ENCODE measurements at places on chromosomes 6 and 20. TPM values are rescaled to one million over a fixed set of nuclear protein-coding genes. Genes with fewer than 3 reads are reported as not detected.

DNA sequence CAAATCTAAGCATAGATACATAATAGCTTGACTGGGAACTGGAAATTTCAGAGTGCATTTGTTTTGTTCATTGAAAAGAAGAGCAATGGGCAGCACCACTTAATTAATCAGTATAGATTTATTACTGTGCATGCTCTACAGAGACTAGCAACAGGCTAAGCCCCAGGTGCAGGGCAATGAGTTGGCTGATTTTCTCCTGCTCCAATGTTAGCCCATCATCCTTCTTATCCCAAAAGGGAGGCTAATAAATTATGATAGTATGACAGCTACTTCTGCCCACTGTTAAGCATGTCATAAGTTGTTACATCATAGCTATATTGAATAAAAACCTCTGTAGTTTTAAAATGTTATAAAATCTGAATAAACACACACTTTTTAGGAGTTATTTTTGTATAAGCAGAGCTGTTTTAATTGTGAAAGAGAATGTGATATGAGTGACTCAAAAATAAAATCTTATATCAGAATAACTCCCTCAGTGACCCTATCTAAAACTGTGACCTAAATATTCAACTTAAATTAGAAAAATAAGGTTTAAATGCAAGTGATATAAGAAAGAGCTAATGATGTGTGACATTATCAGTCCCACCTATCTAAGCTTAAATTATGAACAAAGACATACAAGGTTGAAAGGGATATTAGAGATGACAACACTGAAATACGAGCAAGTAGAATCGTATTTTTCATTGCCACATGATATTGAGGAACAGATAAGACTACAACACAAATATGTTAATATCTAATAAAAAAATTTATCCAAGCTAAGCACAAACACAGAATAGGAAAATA, 967.3 kb upstream of the ADGRB3 start:
- DNase-seq: no peak

- peak; percentile 67 for DNase-seq
Observed at GRCh38 chr6:16466800-16467553, 228.6 kb downstream of the GMPR start.

ELOVL2 gene
- 2.7 TPM for polyA plus RNA-seq

VNN1 gene
- 0.36 TPM for polyA plus RNA-seq

CST7 gene
- polyA plus RNA-seq: 1.0 TPM

CDH26 gene
- 1.4 TPM for polyA plus RNA-seq

GRCh38 chr20:25738198-25738597, 41.5 kb upstream of the ZNF337 start:
- DNase-seq: no peak

DNA sequence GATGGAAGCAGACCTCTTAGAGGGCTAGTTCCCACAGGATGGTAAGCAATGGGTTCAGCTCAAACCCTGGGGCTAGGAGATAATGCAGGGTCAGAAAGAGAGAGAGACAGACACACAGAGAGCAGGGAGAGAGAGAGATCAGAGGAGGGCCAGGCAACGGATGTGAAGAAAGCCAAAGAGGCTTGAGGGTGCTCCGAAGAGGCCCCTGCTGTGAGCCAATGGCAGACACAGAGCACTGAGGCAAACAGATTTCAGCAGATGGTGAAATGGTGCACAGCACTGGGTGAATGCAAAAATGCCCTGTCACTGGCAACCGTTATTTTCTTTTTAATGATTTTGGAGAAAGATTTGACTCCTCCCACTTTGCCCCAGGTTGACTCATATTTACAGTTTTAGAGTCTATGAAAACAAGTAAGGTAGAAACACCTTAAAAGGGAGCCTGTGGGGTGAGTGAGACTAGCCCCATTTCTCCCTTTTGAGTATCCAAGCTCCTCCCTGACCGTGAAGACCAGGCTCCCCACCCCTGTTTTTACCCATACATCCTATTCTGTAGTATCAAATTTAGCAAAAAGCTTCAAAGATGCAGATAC, 840 bp downstream of the DEFB132 start:
- DNase-seq: no peak

RIPOR3 gene
- 8.6 TPM for polyA plus RNA-seq

- DNase-seq: peak; percentile 10
Observed at GRCh38 chr6:133889557-133890403, 867 bp downstream of the TCF21 start.

CTAGE9 gene
- not detected for polyA plus RNA-seq

C6orf89 gene
- polyA plus RNA-seq: 36.2 TPM

- no peak for DNase-seq
Observed at GRCh38 chr6:149129371-149130077, 188.0 kb upstream of the TAB2 start.

MMP24 gene
- 0.37 TPM for polyA plus RNA-seq

DNA sequence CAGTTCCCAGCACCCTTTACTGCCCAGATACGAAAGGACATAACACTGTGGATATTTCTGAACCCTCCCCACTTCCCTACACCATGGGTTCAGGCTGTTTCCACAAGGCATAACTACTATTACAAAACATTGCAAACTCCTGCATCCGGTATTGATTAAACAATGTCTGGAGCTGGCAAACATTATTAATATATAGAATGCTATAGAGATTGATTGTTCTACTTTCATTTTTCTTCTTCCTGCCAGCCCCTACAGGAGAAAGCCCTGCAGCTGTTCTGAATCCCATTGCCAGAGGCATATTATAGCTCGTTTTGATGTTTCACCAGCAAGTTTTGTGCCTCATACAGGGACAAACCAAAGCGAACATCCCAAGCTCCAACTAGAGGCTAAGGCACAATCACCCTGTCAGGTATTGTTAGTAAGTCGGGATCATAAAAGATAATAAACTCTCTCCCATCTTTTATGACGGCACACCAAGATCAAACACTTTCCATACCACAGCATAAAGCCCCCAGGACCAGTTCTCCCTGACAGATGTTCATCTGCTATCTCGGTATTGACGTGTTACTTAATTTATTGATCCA, 331.1 kb upstream of the NT5E start:
- DNase-seq: peak; percentile 71

DNA sequence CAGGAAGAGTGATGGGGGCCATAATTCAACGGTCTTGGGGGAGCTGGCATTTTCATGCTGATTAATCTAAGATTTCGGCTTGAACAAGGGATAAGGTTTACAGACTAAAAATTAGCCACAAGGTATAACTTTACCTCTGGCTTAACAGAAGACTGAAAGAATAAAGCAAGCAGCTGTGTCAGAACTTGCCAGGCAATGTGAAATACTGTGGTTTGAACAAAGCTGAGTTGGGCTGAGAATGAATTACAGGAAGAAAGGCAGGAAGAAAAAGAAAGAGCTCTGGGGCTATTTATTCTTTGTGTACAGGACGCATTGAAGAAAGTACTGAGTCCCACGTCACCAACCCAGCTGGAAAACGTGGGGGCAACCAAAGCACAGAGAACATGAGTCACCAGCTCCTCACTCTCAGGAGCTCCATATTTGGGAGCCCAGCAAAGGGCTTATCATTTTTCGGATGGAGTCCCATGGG, 121.5 kb upstream of the NEDD9 start:
- peak; percentile 54 for DNase-seq

- peak; percentile 71 for DNase-seq
Observed at GRCh38 chr6:111711984-111712752, 106.5 kb upstream of the TRAF3IP2 start.

FILIP1 gene
- polyA plus RNA-seq: 35.2 TPM

DNA sequence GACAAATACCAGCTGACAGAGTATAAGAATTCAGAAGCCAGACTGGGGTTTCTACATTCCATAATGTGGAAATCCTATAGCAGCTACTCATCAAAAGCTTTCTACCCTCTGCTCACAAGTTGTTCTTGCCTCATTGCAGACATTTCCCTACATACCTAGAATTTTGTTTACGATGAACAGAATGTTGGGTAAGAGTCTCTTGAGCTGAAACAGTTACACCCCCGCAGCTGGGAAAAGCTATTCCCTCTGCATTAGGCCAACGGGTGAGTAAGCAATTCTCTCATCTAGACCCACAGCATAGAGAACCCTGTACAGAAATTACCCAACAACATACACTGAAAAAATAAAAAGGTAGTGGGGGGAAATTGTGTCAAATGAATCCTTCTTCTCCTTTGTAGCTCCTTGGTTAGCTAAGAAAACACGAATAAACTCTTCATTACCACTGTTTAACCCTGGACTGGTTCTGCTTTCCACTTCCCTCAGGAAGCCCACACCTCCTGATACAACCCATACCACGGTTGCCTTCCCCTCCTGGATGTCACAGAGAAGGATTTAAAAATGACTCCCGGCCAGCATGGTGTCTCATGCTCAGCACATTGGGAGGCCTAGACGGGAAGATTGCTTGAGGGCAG, 215.0 kb upstream of the SHLD1 start:
- DNase-seq: peak; percentile 52

DNA sequence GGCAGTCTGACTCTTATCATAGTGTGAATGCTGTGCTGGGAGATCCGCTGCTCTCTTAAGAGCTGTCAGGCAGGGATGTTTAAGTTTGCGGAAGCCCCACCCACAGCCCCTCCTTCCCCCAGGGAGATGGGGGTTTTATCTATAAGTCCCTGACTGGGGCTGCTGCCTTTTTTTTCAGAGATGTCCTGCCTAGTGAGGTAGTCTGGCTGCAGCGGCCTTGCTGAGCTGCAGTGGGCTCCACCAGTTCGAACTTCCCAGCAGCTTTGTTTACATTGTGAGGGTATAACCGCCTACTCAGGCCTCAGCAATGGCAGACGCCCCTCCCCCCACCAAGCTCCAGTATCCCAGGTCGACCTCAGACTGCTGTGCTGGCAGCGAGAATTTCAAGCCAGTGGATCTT, 75.7 kb upstream of the UST start:
- DNase-seq: no peak

- no peak for DNase-seq
Observed at GRCh38 chr20:51705400-51705799, 62.8 kb downstream of the ATP9A start.

ECT2L gene
- polyA plus RNA-seq: 0.19 TPM

GRCh38 chr20:56788041-56788670, 159.1 kb downstream of the TFAP2C start:
- no peak for DNase-seq

GRCh38 chr6:47276377-47276776, 33.3 kb downstream of the TNFRSF21 start:
- DNase-seq: no peak

GRCh38 chr6:37137201-37138090, 32.5 kb upstream of the PIM1 start:
- peak; percentile 90 for DNase-seq

DNA sequence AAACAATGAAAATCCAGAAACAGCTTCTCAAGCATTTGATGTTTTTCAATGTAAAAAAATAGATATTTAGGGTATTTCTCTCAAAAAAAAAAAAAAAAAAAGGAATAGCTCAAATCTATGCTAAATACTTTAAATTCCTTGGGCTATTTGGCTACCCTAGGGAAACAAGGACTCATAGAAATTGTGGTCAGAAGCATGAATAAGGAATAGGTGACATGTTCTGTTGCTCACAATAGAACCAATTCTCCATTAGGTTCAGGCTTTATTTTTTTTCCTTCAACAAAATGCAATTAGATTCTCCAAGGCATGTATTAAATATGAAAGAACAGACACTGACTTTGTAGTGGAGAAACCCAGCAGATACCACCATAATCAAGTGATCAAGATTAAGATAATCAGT, 904.3 kb upstream of the FLRT3 start:
- DNase-seq: no peak

OPRM1 gene
- polyA plus RNA-seq: not detected

GRCh38 chr6:119481976-119482375, 132.4 kb upstream of the MAN1A1 start:
- peak; percentile 25 for DNase-seq

- no peak for DNase-seq
Observed at GRCh38 chr20:63842258-63842657, 11.2 kb upstream of the ZBTB46 start.

MDFI gene
- 71.5 TPM for polyA plus RNA-seq

DNA sequence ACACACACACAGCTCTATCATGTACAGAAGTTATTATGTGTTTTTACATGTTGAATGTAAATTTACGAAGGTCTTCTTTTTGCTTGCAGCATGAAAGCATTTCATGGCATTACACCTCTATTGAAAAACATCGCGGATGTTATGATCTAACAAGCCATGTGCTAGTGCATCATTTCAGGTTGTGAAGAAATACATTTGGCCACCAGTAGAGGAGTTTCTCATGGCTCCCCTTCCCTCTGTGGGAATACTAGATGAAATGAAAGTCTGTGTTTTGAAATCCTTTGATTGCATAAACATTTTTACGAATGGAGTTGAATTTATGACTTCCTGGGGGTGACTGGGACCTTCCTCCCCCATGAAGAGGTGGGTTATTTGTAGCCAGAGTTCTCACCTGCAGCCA, 17.7 kb downstream of the MAS1 start:
- no peak for DNase-seq

Measured in muscle of leg (tissue), 16 donors.